ENCODE measurements at places on chromosomes 3 and 15. TPM values are rescaled to one million over a fixed set of nuclear protein-coding genes. Genes with fewer than 3 reads are reported as not detected.

C3orf85 gene
- polyA plus RNA-seq: 40.4 TPM

GPR176 gene
- 2.9 TPM for polyA plus RNA-seq

DNA sequence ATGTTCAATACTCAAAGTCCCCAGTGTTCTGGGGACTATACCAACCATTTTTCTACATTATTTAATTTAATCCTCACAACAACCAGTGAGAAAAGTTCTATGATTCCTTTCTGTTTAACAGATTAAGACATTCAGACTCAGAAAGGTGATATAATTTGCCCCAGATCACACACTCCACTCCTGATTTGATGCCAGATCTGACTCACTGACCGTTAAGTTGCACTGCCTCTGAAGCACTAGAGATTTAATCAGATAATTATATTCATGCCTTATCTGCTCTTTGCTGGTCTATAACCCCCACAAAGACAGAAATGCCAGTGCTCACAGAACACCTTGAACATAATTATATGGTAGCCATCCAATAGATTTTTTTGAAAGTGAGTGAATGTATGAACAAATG is 501.0 kb downstream of the IGSF11 start:
- no peak for DNase-seq

ECE2 gene
- not detected for polyA plus RNA-seq

- no peak for DNase-seq
These were observed 378.3 kb upstream of the RGMA start for GRCh38 chr15:93467337-93467736.

DNASE1L3 gene
- 27.5 TPM for polyA plus RNA-seq

DNA sequence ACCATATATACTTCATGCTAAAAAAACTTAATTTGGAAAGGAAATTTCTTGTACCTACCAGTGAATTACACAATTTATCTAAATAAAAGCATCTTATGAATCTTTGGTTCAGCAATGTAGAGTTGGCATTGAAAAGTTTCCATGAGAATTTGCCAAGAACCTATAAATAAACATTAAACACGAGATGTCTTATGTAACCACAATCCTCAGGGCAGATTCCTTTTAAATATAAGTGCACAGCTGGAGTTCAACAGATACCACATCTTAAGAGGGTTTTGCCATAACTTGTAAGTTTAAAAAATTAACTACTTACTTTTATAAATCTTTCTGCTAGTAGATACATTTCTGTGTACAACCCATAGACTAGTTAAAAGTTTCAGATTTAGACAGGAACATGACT is 499.3 kb upstream of the ARRDC4 start:
- no peak for DNase-seq

- DNase-seq: peak; percentile 96
These were observed at the start of gene TPM1 for GRCh38 chr15:63041974-63042876. TPM1 (plus strand) TSS chr15:63042747; CDS start chr15:63042830, 83 bp downstream.

RASGRF1 gene
- polyA plus RNA-seq: 4.2 TPM

AADACL2 gene
- not detected for polyA plus RNA-seq

EXD1 gene
- polyA plus RNA-seq: not detected

- DNase-seq: peak; percentile 37
These were observed 393.6 kb downstream of the OTOL1 start for GRCh38 chr3:161890147-161890625.

DNA sequence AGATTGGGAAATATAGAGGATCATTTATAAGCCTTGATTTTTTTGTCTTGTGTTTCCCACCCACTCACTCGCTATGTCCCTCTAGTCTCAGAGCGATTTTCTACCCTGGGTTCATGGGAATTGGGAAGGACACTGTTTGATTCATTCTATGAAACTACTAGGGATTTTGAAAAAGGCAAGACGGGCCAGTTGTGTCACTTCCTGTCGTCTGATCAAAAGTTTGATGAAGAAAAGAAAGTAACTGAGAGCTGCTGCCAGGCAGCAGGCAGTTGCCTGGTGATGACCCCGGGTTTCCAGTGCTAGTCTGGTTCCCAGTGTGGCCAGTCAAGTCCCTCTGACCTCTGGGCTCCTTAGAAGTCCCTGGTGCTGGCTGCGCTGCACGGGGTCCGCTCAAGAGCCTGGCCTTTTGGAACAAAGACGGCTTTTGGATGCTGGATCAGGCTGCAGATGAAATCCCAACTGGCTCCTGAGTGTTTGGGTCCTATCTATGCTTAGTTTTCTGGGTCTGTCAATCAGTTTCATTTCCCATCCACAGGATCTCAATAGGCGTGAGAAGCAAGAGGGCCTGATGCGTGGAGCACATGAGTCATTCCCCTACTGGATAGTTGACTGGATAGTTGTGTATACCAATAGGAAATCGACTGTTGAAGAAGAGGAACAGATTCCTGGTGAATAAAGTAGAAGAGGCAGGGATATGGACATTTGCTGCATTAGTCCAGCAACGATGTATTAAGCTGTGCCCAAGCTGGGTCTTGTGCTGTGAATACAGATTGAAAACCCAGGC is 89.7 kb downstream of the EEFSEC start:
- DNase-seq: no peak

DNA sequence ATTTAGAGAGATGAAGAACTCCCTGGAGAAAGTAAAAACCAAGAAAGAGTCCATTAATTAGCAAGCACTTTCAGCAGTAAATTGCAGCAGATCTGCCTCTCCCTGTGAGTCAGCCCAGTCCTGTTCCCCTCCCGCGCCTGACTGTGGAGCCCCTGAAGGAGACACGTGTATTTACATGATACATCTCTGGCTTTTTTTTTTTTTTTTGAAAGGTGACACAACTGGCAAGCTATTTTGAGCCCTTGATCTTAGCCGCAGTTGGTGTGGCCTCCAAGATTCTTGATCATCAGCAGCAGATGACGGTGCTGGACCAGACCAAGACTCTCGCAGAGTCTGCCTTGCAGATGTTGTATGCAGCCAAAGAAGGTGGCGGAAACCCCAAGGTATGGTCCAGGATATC is 271.8 kb upstream of the TPM1 start:
- DNase-seq: no peak

- DNase-seq: no peak
These were observed 65.8 kb downstream of the MRPL46 start for GRCh38 chr15:88401251-88401995.

GRCh38 chr3:149343951-149344350 is 10.5 kb upstream of the TM4SF18 start:
- no peak for DNase-seq

GRCh38 chr15:90351479-90352106 is 491 bp upstream of the ZNF774 start:
- peak; percentile 43 for DNase-seq

DNA sequence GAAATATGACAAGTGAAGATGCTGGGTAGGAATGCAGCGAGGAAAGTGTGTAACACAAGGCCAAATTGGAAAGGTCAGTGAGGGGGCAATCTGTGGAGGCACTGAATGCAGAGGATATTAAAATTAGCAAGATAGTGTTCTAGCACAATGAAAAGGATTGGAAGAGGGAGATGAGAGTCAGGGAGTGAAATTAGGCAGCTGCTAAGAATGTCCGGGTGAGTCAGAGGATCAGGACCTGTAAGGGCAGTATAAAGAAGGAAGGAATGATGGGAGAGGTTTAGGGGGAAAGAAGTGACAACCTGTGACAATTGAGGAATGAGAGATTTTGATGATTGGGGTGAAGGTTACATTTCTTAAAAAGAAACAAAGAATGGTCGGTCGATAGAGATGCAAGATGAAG is 103.5 kb downstream of the UBE3A start:
- no peak for DNase-seq

GRCh38 chr3:101203411-101203810 is 117.0 kb downstream of the IMPG2 start:
- no peak for DNase-seq

DNA sequence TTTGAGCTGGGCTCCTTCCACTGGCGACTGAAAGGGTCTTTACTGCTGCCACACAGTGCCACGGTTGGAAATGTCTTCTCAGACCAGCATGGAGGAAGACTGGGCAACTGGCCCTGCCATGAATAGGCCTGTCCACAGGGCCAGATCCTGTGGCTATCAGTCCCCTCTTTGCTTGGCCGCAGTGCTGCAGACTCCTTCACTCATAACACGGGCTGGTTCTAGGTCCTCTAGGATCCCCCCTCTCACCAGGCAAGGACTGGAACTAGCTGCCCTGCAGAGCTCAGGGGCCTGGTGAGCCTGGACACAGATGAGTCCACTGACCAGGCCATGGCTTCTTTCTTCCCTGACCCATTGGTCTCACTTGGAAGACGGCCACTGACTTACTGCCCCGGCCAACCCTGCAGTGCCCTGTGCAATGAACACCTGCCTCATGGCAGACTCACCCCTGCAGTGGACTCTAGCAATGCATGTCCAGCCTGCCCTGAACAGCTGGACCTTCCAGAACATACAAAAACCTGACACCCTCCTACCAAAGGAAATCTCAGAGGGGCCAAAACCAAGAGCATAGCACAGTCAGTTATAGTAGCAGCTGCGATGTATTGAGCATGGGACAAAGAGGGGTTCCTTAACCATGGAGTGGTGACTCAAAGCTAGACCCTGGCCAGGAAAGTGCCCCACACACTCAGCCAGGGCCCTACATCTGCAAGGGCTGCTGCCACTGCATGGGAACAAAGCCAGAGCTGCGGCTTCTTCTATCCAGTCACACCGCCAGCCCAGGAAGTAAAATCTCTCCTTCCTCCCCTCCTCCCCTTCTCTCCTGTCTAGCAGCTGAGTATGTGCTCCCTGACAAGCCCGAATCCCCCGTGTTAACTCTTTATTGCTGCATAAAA is 72.1 kb upstream of the ITGA11 start:
- DNase-seq: no peak

DNA sequence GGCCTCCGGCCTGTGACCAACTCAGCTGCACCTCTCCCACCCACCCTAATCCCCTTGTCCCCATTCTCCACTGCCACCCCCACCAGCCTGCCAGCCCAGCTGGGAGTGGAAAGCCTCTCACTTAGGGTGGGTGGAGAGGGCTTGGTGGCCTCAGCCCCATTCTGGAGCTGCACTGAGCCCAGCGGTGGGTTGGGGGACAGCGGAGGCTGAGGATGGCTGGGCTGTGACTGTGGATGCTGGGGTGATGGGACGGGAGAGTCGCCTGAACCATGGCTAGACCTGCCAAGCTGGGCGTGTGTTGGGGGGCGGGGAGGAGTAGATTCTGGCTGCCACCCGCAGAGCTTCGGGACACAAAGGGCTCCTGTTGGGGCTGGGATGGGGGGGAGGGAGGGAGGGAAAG is 1.8 kb downstream of the CLCN2 start:
- peak; percentile 57 for DNase-seq

CISH gene
- polyA plus RNA-seq: 59.4 TPM

EPM2AIP1 gene
- polyA plus RNA-seq: 7.4 TPM

GRCh38 chr3:152395764-152396163 is 127.0 kb downstream of the MBNL1 start:
- no peak for DNase-seq

C3orf22 gene
- not detected for polyA plus RNA-seq

GRCh38 chr3:17292556-17292955 is 407.8 kb downstream of the PLCL2 start:
- no peak for DNase-seq

- no peak for DNase-seq
These were observed 11.8 kb downstream of the NPTN start for GRCh38 chr15:73621286-73621826.

- DNase-seq: peak; percentile 93
These were observed 78.3 kb upstream of the CDIN1 start for GRCh38 chr15:36501063-36501678.

AADAC gene
- not detected for polyA plus RNA-seq

- DNase-seq: no peak
These were observed 9.5 kb downstream of the ITGB5 start for GRCh38 chr3:124877674-124878073.

DNA sequence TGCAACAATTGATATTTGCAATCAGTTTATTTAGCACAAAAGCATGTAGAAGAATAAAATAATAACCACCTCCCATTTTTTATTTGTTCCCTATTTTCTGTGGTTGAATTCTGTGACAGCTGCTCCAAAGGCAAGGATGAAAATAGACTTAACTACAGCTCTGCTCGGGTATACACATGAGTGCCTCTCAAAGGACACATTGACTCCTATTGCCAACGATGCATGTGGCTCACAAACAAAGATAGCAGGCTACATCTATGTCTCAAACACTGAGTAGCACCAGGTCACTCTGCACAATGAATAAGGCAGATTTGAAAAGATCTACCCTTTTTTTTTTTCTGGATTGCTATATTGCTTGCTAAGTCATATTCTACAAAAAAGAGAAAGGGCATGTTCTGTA is 612.9 kb downstream of the ROBO1 start:
- DNase-seq: no peak

DNA sequence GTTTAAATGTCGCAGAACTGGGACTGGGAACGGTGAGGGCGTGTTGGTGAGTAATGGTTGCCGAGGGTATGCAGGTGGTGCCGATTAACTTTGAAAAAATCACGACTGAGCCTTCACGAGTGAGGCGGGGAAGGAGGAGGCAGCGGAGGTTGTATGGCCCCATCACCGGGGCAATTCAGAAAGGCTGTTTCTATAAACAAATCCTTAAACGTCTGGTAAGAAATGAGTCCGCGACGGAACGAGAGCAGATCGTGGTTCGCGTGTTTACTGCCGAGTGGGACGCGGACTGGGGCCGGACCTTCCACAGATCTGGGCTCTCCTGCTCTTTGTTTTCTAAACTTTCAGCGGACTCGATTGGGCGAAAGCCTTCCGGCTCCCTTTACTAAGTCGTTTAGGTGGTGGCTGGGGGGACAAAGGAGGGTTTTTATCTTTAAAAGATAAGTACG is 2.7 kb downstream of the IGF1R start:
- peak; percentile 67 for DNase-seq

ZIC1 gene
- not detected for polyA plus RNA-seq
